ENCODE measurements at places on chromosomes 4 and X. TPM values are rescaled to one million over a fixed set of nuclear protein-coding genes. Genes with fewer than 3 reads are reported as not detected.

The P2RY4 gene
- total RNA-seq: 0.81 TPM

GRCh38 chr4:168803732-168804131 lies 206.3 kb downstream of the CBR4 start:
- DNase-seq: no peak

The NIPAL1 gene
- total RNA-seq: under 0.01 TPM

- DNase-seq: no peak
Observed at GRCh38 chr4:74838746-74839370, 44.5 kb upstream of the BTC start.

DNA sequence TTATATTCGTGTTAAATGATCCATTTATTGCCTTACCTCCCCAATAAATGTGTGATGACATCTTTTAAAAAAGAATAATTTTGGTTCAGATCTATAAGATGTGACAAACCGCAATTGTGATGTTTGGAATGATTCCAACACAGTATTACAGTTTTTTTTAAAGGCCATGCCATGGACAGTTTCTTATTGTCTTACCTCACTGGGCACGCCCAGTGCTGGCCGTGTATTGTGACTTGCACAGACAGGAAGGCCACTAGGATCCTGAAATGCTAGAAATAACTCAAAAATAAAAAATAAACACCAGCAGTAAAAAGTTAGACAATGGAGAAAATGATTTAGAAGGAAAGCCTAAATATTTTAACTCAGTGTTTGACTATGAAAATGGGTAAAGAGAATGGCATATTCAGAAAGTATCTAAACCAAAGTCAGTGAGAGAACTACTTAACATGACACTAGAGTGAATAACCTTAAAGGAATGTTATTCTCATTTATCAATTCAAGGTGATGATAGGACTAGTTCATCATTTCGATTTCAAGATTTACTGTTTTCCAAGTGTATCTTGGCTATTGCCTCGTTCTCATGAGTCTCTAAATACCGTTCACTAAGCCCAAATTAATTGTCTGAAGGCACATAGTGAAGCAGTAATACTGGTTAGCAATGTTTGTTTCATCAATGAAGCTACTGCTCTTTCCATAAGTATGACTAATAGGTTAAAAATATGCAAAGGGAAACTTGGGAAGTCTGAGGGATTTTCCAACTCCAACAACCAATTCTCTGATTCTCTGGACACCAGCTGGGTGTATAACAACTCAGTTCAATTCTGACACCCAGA lies 46.1 kb upstream of the VEGFC start:
- DNase-seq: no peak

- no peak for DNase-seq
Observed at GRCh38 chrX:151899622-151900021, 13.1 kb upstream of the MAGEA4 start.

- no peak for DNase-seq
Observed at GRCh38 chr4:40314951-40315350, 20.2 kb upstream of the CHRNA9 start.

- DNase-seq: no peak
Observed at GRCh38 chr4:185700048-185700447, 111.9 kb downstream of the SORBS2 start.

- DNase-seq: no peak
Observed at GRCh38 chr4:158945529-158946108, 157.3 kb upstream of the RAPGEF2 start.

The CT45A3 gene
- not detected for total RNA-seq

The TET2 gene
- 29.4 TPM for total RNA-seq

GRCh38 chr4:105587841-105588240 lies 35.4 kb downstream of the ARHGEF38 start:
- DNase-seq: no peak

- DNase-seq: no peak
Observed at GRCh38 chr4:57040510-57040909, 61.8 kb downstream of the POLR2B start.

DNA sequence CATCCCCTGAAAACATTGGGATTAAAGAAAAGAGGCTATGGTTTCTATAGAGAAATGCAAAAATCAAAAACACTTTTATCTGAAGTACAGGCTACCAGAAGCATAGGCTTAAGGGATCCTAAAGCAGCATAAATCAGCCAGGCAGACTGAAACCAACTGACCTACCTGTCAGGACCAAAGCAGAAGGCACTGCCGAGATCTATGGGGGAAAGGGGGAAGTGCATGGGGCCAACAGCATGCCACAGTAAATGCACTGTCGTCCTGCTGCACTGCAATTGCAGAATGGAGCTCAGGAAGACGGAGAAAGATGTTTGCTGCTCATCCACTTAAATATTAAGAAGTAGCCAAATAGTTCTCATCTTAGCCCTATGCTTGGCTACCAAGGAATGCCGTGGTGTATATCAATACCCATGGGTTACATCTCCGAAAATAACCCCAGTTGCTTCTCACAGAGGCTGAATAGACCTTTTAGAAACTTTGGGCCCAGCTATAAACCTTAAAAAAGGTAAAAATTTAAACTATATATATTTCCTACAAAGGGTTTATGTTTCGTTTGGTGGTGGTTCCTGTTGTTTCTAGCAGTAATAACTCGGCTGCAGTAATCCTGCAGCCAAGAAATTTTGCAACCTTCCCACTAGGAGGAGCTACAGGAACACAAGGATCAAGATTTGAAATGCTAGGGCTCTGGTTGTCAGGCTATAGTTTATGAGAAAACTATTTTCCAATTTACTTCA lies 312.2 kb upstream of the DIAPH2 start:
- DNase-seq: peak; percentile 20

GRCh38 chr4:2336659-2337058 lies 74.8 kb upstream of the MXD4 start:
- DNase-seq: no peak

DNA sequence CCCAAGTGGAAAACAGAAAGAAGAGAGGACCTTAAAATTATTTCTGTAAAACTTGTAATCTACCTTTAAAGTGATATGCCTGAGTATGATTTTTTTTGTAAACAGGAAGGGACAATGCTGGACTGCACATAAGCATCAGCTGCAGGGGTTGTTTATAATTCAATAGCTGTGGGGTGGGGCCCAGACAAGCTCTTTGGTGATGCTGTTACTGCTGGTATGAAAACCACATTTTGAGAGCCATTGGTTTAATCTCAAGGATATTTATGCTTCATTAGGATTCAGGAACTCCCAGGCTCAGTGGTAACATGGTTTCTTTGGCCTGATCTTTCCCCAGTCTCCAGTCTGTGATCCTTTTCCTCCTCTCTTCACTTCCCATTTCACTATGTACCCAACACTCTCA lies 34.3 kb upstream of the GRPR start:
- DNase-seq: no peak

DNA sequence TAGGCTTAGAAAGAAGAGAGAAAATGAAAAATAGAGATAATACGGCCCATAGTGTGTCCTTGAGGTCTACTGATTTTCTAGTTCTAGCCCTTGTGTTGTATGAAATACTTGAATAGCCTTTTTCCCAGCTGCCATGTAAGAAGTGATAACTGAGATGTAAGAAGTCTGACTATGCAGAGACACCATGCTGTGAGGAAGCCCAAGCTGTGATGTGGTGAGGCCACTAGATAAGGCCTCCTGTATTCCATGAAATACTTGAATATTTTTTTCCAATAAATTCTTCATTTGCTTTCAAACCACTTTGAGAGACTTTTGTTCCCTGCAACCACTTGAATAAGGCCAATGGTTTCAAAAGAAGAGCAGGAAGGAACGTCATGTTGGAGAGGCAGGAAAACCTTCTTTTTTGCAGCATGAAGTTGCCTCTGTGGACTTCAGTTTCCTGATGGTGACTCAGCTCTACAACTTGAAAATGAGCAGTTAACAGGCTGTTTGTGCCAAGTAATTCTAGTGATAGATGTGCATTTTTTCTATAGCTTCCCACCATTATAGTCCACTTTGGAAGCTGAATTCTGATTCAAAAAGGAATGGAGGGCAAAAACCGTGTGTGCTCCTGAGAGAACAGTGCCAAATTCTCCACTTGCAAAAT lies 25.5 kb upstream of the FAM9C start:
- DNase-seq: no peak

- no peak for DNase-seq
Observed at GRCh38 chr4:145279122-145279960, 99.0 kb upstream of the OTUD4 start.

The TSPAN6 gene
- 1.1 TPM for total RNA-seq

The RNF175 gene
- total RNA-seq: not detected

- DNase-seq: no peak
Observed at GRCh38 chrX:1767026-1767425, 152.2 kb downstream of the ASMT start.

The RAB40AL gene
- total RNA-seq: 1.3 TPM

The NPY5R gene
- not detected for total RNA-seq

- DNase-seq: no peak
Observed at GRCh38 chr4:93786149-93786548, 42.4 kb upstream of the ATOH1 start.

GRCh38 chrX:24396931-24397279 lies 36.5 kb downstream of the SUPT20HL1 start:
- no peak for DNase-seq

DNA sequence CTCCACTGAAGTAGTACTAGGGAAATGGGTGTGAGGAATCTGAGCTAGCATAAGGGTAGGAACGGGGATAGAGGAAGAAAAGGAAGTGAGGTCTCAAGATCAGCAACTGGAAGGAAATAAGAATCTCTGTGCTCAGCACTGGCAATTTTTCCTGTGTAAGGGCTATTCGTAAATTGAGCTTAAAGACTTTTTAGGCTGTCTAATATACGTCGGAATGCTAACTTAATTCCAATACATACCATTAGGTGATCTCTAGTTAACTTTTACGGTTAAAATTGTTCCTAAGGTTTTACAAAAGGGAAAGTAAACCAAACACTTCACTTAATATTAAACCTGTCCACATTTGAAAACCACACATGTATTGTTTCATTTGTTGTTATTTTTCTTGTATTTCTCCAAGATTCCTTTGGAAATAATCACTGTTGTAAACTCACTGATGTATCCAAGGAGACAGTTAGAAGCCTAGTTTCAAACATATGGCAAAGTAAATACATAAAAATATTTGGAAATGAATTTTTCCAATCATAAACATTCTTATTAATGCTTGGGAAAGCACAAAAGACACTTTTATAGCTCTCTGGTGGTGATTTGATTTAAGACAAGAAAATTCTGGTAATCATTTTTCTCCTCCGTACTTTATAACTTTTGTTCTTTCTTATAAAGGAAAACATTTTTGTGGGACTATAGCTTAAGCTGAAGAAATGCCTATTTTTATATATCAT lies 28.1 kb upstream of the HPGDS start:
- no peak for DNase-seq

GRCh38 chrX:40385682-40386081 lies 195.1 kb upstream of the ATP6AP2 start:
- DNase-seq: no peak

DNA sequence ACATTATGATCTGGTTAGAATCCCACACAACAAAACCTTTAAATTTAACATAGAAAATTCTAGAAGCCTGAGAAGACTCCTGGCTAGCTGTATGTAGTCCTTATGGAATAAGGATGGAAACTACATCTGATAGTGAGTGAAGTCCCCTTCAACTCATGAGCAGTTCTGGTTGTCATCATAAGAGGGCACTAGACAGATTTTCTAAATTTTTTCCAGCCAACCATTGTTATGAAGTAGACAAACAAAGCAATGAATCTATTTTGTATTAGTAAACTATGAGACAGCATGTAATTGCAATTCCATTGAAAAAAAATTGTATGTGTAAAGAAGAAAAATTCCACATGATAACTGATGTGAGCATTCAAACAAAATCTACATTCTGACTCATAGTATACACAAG lies 35.2 kb downstream of the PWWP3B start:
- no peak for DNase-seq

- DNase-seq: no peak
Observed at GRCh38 chrX:24243692-24244091, 70.2 kb downstream of the SUPT20HL2 start.

GRCh38 chr4:3013839-3014350 lies 50.5 kb downstream of the GRK4 start:
- DNase-seq: no peak

- DNase-seq: no peak
Observed at GRCh38 chr4:71415491-71415890, 76.7 kb downstream of the SLC4A4 start.

- no peak for DNase-seq
Observed at GRCh38 chr4:6282314-6282771, 12.7 kb downstream of the WFS1 start.

- no peak for DNase-seq
Observed at GRCh38 chr4:109916027-109916409, 3.3 kb downstream of the EGF start.

The MAGEA9B gene
- not detected for total RNA-seq

DNA sequence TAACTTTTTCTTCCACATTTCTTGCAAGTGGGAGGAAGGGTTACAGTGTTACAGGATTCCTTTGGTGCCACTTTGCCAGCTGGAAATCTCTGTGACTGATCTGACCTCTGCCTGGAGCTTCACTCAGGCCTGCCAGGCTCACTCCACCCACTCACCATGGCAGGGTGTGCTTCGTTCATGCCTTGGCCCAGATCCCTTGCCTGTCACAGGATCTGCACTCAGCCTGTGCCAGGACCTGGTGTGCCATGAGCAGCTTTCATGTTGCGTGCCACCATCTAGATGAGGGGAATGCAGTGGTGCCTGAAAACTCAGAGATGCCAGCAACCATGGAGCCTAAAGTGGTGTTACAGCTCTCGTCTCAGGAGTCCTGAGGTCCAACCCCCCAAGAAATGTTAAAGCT lies 2596.4 kb downstream of the PCDH7 start:
- no peak for DNase-seq

DNA sequence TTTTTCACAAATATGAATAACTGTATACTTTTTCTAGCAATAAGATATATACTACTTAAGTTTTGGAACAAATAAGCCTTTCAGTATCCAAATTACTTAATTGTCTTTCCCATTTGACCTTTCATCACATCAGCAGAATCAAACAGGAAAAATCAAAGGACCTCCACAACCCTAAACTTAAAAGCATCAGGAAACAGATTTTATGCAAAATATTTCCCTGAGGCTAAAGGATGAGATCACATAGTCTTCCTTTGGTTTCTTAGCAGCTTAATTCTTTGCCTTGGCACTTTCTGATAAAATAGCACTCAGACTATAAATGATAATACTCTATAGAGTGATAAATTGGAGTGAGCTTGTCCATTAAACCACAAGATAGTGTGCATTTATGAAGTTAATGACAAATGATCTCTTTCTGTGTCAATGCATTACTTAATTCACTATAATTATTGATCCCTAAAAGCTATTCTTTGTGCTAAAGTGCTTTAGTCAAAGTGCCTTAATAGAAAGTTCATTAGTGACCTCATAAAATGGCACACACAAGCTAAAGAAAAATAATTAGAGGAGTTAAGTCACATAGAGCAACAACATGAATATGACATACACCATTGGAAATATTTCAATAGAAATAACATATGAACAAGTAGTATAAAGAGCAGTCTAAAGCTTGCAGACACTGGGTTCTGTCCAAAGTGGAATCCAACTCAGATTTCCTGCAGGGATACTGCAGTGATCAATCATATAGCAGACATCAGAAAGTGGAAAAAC lies 15.7 kb upstream of the NDST3 start:
- no peak for DNase-seq
